Inflammatory macrophage treated with lipopolysaccharide for 1 hour (primary cell): ENCODE measurements at places on chromosomes 16 and 17.

- DNase-seq: no peak
Observed at GRCh38 chr17:47728214-47728877, 4.7 kb upstream of the TBX21 start.

DNA sequence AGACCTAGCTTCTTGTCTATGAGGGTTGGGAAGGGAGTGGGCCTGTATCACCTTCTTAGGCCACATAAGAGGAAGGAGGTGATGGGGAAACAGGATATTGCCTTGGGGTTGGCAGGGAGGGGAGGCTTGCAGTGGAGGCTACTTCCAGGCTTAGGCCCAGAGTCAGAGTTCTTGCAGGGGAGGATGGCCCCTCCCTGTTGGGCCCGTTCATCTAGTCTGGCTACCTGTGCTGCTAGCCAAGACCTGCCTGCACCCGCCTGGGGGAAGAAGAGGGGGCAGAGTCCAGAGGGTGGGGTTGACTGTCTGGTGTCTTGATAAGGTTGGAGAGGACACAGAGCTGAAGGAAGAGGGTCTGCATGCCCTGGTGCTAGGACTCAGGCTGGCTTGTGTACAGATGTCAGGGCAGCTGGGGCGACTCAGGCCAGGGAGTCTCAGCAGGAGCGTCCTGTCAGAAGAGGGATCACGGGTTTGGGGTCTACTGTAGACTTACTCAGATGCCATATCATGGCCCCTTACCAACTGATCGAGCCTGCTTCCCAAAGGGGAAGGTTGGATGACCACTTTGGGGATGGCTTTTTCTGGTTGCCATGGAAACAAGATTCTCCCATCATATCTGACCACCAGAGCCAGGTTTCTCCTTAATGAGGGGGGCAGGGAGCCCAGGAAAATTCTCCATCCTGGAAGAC is 5.3 kb downstream of the KDM6B start:
- DNase-seq: peak; percentile 66

- no peak for DNase-seq
Observed at GRCh38 chr16:66477028-66477515, 50.0 kb downstream of the BEAN1 start.

GRCh38 chr16:27625050-27625697 is 75.2 kb downstream of the KATNIP start:
- no peak for DNase-seq

GRCh38 chr17:57453841-57454425 is 197.6 kb downstream of the MSI2 start:
- no peak for DNase-seq

DNA sequence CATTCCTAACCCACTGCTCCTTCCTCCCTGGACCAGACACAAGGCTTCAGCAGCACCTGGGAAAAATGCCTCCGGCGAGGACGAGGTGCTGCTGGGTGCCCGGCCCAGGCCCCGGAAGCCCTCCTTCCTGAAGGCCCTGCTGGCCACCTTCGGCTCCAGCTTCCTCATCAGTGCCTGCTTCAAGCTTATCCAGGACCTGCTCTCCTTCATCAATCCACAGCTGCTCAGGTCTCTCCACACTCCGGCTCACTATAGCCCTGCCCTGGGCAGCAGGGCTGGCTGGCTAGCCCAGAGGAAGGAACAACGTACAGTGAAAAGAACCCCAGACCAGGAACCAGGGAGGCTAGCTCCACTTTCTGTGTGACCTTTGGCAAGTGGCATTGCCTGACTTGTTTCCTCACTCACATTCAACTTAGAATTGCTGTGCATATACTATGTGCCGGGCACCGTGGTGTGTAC is 26.2 kb downstream of the ABCC3 start:
- no peak for DNase-seq

- peak; percentile 35 for DNase-seq
Observed at GRCh38 chr16:81366316-81366932, 51.7 kb downstream of the GAN start.

DNA sequence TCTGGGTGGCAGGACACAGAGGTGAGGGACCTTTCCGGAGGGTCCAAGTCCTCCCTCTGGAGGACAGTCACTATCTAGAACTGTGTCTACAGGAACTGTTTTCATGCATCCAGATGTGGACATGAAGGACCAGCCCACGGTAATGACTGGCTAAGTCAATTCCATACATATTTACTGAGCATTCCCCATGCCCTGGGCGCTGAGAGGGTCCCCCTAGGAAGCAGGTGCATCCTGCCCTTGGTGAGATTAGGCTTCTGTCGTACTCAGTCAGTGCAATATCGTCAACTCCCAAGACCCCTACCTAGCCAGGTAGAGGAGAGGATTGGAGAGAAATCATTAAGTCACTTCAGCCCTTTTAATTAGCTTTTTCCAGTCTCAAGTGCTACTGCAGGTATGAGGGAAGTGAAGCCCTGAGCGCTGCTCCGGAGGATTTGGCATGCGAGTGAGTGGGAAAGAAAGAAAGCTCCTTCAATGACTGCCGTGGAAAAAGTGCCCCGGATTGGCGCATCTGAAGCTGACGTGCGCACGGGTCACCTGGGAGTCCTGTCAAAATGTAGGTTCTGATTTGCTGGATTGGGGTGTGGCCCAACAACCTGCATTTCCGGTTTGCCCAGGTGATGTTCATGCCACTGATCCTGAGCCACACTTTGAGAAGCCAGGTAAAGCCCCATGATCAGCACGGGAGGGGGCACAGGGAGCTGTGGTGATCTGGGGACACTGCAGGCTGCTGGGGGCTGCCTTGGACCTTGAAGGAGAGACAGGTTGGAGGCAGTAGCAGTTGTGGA is 367.4 kb upstream of the TNRC6C start:
- DNase-seq: no peak

DNA sequence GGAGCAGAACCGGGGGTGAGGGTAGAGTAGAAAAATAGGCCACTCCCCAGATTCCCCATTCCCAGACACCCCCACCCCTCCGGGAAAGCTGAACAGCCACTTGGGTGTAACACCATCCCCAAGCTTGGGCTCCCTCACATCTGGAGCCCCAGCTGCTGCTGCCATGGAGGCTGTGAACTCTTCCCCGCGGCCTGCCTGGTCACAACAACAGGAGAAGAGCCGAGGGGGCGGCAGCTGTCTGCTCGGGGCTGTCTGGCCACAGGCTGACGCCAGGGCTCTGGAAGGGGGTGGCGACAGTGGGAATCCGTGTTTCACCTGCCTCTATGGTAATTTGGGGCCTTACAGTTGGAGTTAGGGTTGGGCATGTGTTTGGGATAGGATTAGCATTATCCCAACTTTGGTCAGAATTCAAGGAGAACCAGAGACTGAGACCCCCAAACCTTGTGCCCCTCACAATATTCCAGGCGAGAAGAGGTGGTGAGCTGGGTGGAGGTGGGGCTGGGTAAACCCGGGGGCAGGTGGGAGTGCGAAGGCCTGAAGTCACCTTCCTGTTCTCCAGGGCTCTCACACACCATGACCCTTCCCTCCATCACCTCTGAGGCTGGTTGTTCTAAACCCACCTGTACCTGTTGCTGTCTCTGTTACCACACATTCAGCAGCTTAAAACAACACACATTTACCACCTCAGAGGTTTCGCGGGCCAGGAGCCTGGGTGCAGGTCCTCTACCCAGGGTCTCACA is 29.7 kb upstream of the NXPH3 start:
- DNase-seq: no peak

DNA sequence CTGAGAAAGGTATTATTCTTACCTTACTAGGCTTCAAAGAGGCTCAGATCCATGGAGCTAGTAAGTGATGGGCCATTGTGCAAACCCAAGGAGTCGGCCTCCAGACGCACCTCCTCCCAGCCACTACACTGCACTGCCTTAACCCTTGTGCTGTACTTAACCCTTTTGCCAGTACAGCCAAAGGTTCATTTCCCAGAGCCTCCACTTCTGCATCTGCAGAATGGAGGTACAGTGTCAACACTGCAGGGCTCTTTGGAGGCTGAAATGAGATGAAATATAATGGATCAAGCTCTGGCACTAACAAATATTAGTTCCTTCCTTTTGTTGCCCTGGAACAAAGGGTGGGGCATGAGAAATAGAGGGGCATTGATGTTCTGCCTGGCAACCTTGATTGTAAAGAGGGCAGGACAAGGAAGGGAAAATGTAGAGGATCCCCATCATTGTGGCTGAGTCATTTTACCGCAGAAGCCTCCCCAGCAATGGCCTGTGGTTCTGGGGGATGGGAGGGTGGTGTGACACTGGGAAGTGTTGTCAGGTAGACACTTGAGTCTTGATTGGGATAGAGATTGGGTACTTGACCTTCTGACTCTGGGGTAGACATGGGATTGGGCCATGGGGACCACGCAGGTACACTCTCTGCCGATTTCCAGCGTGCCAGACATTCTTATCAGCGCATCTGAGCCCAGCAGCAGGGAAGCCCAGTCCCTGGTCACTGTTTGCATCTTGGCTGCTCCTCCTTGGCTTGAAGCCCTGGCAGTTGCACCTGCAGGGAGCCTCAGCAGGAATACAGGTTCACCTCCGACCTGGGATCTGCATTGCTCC is 84.0 kb downstream of the MSI2 start:
- DNase-seq: no peak

DNA sequence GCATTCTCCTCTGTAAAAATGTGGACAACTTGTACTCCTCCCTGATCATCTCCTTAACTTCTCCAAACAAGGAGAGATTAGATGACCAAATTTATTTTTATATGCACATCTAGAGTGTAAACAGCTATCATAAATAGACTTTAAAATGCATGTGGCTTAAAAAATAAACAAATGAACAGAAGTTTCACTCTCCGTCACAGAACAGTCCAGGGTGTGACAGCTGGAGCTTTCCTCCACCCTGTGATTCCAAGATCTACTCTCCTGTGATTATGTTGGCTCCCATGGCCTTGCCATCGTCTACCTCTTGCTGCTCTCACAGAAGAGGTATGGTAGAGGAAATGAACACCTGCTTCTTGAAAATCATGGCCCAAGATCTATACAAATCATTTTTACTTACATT is 560.2 kb downstream of the TOX3 start:
- DNase-seq: no peak

DNA sequence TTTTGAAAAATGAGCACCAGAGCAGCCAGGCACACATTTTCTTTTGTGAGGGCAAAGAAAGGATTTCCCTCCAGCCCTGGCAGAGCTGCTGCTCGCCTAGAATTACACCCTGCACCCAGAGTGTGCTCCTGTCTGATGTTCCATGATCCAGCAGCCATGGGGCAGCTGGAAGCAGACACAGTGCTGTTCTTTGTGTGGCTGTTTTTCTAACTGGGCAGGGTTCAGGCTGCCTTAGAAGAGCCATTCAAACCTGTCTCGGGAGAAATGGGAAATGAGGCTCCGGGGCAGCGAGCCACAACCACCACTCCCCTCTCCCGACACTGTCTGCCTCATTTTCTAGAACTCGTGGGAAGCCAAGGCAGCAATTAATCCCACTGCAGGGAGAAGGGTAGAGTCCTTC is 28.9 kb downstream of the LITAF start:
- no peak for DNase-seq

- no peak for DNase-seq
Observed at GRCh38 chr16:15620611-15621195, 22.3 kb downstream of the MARF1 start.

DNA sequence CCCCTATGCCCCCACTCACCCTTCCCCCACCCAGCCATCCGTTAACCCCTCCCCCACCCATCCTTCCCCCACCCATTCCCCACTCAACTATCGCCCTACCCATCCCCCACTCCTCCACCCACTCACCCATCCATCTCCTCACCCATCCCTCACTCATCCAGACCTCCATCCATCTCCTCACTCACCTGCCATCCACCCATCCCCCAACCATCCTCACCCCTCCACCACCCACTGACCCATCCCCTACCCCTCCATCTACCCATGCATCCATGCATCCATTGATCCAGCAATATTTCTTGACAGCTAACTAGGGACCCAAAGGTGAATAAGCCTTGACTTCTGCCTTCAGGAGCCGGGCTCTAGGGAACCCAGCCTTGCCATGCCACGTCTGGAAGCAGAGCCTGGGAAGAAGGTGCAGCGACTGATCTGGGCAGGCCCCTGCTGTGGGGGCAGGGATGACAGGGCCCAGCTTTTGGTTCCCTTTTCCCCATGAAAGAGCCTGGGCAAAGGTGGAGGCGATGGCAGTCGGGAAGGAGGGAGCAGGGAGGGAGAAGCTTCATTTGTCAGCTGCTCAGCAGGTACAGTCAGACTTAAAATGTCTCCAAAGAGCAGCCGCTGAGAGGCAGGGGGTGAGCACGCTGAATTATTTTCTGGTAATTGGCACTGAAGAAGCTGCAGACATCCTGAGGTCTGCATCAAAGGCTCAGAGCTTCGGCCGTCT is 23.1 kb upstream of the DOC2B start:
- DNase-seq: no peak

- DNase-seq: no peak
Observed at GRCh38 chr16:71338193-71338592, 20.3 kb upstream of the CALB2 start.

DNA sequence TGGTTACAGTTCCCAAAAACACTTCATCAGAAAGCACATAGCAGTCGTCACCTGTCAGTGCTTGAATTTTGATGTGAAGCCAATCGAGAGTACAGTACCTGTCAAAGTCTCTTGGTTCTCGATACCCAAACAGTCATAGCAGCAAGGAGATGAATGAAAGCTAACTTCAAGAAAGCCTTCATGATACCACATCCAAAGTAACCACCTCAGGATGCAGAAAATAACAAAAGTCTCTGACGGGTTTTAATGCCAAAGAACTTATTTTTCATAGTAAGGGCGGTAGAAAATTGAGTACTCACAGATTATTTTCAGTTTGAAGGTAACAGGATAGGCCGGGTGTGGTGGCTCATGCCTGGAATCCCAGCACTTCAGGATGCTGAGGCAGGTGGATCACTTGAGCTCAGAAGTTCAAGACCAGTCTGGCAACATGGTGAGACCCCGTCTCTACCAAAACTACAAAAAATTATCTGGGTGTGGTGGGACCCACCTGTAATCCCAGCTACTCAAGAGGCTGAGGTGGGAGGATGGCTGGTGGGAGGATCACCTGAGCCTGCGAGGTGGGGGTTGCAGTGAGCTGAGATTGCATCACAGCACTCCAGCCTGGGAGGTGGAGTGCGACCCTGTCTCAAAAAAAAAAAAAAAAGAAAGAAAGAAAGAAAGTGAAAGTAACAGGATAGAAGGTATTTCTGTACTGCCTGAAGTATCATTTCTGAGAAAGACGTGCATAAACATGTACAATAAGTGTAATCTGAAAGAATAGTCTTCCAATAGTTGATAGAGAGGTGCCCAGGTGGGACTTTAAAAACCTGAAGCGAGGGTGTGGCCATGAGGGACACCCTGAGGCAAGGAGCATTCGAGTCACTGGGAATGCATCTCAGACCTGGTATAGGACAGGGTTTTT is 15.4 kb downstream of the MFSD11 start:
- no peak for DNase-seq

DNA sequence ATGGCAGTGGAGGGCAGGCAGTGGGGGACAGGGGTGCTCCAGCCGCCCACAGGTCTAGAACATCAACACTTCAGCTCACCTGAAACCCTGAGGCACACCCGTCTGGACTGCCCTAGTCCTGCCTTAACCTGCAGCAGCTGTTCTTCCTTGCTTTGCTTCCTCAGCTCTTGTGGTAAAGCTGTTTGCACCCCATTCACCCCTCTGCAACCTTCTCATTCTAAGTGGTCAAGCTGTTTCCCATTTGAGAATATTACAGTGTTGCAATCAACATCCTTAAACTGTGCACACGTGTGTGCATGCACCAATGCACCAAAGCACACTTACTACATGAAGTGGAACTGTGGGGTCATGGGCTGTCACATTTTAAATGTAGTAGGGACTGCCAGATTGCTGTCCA is 32.4 kb downstream of the SCNN1B start:
- DNase-seq: no peak

GRCh38 chr17:40024901-40025300 is 9.7 kb downstream of the CSF3 start:
- DNase-seq: no peak
